T-helper 9 cell (primary cell): ENCODE measurements at places on chromosomes 6 and 20.

GRCh38 chr20:21516180-21516567 is 2.3 kb upstream of the NKX2-2 start:
- no peak for DNase-seq

- DNase-seq = no peak
Measured at GRCh38 chr6:161922631-161923119, 648.8 kb upstream of the AGPAT4 start.

GRCh38 chr20:46995561-46996142 is 101.0 kb downstream of the EYA2 start:
- DNase-seq = no peak

GRCh38 chr6:152946995-152947394 is 35.8 kb downstream of the FBXO5 start:
- no peak for DNase-seq

DNA sequence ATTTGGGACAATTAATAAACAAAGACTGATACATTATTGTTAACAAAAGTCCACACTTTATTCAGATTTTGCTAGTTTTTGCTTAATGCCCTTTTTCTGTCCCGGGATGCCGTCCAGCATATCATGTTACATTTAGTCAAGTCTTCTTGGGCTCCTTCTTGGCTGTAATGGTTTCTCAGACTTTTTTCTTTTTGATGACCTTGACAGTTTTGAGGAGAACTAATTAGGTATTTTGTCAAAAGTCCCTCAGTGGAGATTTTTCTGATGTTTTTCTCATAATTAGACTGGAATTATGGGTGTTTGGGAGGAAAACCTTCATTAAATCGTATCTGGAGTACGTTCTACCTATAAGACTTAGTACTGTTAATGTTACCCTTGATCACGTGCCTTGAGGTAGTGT is 177.2 kb downstream of the MCHR2 start:
- DNase-seq = no peak

DNA sequence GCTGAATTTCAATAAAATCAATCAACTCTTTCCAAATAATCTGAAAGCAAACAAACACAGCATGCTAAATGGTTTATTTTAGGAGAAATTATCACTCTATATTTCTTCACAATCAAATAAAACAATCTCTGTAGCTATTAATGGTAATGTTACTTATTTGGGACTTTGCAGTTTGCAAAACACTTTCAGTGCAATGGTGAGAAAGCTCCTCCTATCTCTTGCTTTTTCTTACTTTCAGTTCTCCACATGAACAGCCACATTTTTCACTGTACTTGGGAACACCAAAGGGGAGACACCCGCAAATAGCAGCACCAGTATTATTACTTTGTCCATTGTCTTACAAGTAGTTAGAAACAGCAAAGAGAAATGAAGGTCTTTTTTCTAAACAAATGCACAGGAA is 92.4 kb downstream of the DST start:
- no peak for DNase-seq

- no peak for DNase-seq
Measured at GRCh38 chr6:159390381-159390780, 221.2 kb downstream of the FNDC1 start.

GRCh38 chr6:128507337-128508310 is 12.8 kb downstream of the PTPRK start:
- DNase-seq = no peak

GRCh38 chr6:132261354-132261753 is 139.9 kb downstream of the MOXD1 start:
- DNase-seq = no peak

DNA sequence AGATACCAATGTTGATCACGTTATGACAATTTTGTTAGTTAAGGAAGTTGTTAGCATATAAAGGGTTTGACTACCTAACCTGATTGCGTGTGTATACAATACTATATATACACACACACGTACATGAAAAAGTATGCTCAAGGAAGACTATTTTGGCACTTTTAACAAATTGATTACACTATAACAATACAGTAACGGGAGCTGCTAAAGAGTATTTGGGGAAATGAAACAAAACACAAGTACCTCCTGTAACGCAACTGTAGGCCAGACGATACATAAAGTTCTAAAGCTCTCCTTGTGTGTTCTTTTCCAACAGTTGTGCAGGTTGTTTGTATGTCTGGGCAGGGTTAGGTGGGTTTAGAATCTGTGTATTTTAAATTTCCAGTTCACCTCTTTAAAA is 98.7 kb downstream of the PLEKHG1 start:
- no peak for DNase-seq

- DNase-seq = no peak
Measured at GRCh38 chr20:15155848-15156401, 818.5 kb upstream of the FLRT3 start.

- DNase-seq = no peak
Measured at GRCh38 chr6:34969662-34970265, 80.7 kb downstream of the ANKS1A start.

GRCh38 chr6:88761237-88762031 is 202.0 kb downstream of the RNGTT start:
- DNase-seq = no peak

GRCh38 chr20:46334303-46334904 is 26.1 kb upstream of the CDH22 start:
- DNase-seq = no peak

GRCh38 chr6:43972913-43973300 is 154.3 kb downstream of the MRPL14 start:
- DNase-seq = no peak

GRCh38 chr20:25248786-25249172 is 894 bp downstream of the PYGB start:
- DNase-seq = no peak

DNA sequence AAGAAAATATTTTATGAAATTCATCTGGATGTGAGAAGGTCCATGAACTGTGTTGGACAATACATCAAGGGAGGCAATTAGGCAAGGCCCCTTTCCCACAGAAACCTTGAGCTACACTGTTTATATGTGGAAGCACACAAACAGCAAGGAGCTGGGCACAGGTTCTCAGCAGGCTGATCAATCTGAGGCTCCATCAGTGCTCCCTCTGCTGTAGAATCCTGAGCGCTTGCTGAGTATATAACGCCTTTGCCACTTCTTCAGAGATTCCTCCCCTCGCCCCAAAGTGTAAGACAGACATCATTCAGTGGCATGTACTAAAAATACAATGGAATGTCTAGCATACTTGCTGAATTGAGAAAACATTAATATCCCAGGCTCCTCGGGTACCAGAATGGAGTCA is 146.9 kb downstream of the PRKN start:
- DNase-seq = no peak

DNA sequence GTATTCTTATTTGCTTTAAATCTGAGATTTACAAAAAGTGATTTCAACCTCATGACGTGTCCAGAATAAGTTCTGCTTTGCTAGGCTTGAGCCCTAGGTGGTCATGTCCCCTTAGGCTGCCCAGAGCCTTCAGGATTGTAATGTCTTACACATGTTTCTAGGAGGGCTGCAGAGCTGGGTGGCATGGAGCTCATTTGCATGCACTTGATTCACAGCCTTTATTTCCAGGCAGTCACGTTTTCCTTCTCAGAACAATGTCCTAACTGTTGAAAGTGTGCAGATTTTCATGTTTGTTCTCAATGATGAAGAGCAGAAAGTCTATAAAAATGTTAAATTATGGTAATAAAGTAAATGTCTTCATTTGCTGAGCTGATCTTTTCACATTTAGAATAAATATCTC is 448.6 kb upstream of the SOX4 start:
- DNase-seq = no peak

DNA sequence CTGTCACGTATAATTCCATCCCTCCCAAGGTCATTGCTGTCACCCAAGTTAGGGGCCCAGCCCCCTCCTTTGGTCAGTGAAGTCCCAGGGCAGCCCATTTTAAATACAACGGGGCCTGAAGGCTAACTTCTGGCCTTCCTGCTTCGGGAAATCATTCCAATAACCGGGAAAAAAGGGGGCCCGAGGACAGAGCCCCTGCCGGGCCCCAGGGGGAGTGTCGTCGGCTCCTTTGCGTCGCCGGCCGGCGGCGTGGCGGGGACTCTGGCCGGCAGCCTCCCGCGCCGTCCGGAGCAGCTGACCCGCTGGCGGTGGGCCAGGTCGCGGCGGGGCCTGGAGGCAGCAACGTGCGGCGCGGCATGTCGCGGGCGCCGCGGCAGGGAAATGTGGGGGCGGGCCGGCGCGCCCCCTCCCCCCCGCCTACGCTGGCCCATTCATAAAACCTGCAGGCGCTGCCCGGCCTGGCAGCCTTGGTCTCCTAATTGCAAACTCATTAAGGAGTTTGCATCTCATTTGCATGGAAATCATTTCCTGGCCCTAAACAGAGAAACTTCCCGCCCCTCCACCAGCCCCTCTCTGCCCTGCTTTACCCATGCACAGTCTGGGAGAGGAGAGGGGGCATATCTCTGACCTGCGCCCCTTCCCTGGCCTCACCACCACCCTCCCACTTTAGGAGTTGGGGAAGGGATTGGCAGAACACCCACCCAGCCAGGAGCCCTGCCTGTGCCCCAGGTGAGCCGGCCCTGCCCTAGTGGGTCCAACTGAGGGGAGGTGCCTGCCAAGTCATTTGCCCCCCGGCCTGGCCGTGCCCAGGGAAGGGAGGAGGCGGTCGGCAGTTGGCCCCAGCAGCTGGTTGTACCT is 50.7 kb downstream of the MRPL14 start:
- DNase-seq = no peak

GRCh38 chr6:127182501-127182900 is 64.0 kb downstream of the RSPO3 start:
- no peak for DNase-seq

DNA sequence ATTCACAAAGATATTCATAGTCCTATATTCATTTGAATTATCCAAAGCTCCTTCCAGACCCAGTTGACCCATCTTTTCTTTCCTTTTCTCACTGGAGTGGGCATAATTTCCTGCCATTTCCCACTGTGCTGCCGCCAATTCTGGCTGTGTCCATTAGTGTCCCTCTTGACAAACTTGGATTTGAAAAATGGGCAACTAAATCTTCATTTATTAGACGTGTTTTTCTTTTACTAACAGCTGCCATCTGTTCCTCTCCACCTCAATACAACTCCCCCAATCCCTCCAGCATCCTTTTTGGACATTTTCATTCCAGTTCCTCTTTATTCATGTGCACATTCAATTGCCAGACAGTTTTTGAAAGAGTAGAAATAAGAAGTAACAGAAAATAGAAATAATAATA is 90.5 kb downstream of the PCSK2 start:
- DNase-seq = no peak
